ENCODE measurements at places on chromosomes 16 and 17.
A peak's percentile ranks its signal among the peaks of the same experiment; 100 is the strongest.

DNA sequence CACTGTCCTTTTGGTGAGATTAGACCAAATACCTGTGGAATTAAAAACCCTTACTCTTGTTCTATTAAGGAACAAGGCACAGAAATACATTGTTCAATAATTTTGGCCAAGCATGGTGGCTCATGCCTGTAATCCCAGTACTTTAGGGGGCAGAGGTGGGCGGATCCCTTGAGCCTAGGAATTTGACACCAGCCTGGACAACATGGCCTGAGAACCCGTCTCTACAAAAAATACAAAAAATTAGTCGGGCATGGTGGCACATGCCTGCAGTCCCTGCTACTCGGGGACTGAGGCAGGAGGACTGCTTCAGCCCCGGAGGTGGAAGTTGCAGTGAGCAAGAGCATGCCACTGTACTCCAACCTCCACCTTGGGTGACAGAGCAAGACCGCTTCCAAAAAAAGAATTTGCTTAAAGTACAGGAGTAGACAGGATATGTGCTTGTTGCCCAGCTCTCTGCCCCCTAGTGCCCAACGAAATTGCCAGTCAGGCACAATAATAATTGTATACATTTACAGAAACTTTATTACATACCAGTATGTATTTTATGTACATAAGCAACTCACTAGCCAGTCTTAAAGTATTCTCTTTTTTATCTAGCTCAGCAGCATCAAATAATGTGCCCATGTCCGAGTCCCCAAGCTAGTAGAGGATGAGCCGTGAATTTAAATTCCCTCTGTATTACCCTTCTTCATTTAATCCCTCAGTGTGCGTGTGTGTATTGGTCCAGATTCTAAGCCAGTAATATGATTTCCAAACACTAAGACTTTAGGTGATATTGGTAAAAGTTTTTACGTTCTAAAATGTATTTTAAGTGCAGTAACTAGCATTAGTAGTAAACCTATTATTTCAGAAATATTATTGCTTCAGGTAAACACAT is 1.4 kb downstream of the THUMPD1 start:
- no peak for DNase-seq

DNA sequence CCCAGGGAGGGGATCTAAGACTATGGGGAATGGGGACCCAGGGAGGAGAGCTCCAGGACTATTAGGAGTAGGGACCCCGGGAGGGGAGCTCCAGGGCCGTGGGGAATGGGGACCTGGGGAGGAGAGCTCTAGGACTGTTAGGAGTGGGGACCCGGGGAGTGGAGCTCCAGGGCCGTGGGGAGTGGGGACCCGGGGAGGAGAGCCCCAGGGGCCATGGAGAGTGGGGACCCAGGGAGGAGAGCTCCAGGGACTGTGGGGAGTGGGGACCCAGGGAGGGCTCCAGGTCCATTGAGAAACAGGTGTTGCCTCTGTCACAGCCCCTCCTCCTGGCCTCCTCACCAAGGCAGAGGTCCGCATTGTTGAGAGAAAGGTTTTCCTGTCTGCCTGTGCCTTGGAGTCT is 16.0 kb downstream of the MPRIP start:
- DNase-seq, result peak; percentile 23

DNA sequence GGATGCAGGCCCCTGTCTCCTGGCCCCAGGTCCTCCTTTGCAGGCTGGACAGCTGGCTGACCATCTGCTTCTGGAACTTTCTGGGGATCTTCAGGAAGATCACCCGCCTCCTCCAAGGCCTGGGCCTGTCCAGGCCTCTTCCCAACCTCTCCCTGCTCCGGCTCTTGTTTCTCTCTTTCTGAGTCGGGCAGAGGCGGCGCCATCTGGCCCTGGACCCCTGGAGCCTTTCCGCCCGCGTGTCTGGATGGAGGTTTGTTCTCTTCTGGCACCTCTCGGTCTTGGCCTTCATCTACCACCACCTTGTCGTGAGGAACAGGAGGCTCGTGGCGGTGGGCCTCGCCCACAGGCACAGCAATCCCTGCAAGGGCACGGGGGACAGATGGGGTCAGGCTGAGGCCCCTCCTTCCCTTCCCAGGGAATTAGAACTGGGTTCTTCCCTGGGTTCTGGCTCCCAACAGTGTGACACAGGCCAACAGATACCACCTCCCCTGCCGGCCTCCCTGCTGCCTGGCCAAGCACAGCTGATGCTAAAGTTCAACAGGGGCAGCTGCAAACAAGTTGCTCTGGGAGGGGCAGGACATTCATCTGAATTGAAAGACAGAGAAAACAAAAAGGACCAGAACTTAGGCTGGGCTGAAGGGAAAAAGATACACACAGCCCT is 13.3 kb downstream of the NDUFAF8 start:
- DNase-seq, result no peak

GRCh38 chr17:3635474-3636153 is 436 bp downstream of the SHPK start:
- no peak for DNase-seq

- DNase-seq, result no peak
These were observed 224.6 kb upstream of the N4BP1 start for GRCh38 chr16:48834576-48834975.

DNA sequence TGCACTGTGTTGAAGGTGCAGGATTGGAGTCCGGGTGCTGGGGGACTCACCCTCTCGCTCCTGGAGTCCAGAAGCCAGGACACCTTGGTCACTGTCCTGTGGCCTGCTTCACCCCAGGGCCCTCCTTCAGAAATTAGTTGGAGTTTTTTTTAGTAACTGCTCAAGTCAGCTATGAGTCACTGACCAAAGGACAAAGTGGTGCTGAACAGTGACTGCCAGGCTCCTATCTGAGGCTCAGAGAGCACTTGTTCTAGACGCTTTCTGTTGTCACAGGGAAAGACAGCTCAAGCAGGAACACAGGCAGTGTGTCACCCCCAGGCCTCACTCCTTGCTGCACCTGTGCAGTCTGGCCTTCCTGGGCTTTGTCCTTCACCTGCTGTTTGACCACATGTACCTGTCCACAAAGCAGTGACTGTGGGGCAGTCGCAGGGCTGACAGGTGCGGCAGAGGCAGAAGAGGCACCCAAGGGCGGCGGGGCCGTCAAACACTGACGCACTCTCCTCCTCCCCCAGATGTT is 4.1 kb upstream of the FAAP100 start:
- DNase-seq, result peak; percentile 59

GRCh38 chr17:81869221-81870130 is 1.7 kb downstream of the ARHGDIA start:
- DNase-seq, result peak; percentile 75

DNA sequence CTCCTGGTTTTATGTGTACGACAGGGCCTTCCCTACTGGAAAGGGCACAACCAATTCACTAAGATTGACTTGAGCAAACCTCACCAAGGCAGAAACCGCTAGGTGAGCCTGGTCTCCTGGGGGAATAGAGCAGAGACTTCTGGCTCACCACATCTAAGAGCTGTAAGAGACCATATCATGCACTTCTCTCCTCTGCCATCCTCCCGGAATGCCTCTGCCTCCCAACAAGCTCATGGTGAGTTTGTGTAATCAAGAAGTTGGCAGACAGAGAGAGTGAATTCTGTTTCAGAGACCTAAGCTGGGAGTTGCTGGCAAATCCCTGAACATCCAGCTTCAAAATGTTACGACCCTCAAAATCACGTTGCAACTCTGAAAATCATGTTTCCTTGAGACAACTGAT is 154.8 kb downstream of the SLC39A11 start:
- DNase-seq, result no peak

DNA sequence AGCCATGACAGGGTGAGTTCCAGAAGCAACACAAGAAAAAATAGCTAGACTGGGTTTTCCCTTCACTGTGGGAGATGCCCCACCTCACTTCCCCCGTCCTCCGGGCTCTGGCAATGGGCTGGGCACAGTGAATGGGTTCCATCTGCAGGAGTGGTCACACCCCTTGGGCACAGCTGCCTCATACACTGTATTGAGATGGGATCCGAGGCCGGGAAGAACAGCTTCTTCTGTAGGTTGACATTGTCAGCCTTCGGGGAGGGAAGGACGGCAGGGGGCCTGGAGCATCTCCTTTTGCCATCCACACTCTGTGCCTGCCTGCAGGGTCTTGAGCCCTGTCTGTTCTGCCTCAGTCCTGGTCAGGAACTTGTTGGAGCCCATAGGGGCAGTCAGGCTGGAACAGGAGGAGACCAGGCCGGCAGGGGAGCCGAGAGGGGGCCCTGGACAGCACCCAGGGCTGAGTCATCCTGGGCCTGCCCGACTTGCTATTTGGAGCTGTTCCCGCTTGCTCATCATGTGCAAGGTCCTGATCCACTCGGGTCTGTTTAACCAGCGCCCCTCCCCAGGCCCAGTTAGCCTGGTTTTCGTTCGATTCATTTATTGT is 286.7 kb downstream of the SEC14L1 start:
- no peak for DNase-seq

- DNase-seq, result no peak
These were observed 29.1 kb downstream of the ENDOV start for GRCh38 chr17:80443916-80444643.

DNA sequence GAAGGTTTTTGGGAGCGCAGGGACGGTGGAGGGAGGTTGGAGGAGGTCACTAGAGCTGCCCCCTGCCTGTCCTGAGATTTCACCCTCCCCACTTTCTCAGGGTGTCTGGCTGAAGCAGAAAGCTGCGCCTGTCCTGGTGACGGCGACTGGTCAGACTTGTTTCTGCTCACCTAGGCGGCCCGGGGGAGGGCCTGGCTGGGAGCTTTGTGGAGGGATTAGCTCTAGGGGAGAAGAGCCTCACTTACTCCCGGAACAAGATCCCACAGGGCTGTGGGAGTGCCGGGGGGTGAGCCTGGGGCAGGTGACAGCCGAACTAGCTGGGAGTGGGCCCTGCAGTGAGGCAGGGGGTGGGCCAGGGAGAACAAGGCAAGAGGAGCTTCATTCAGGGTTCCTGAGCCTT is 11.5 kb downstream of the NHERF1 start:
- no peak for DNase-seq

DNA sequence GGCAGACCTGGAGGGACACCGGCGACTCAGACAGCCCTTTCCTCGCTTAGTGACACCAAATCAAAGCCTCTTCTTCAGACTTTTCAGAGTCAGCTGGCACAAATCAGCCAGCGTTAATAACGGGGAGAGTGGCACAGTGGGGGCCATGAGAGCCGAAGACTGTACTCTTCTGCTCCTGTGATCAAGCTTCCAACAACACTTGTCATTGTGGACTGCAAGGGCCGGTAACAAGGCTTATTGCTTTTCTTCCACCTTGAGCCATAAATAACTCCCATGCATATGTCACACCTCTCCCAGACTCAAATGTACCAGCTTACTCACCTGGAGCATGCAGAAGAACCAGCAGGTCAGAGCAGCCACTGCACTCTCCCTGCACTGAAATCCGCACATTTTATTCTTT is 12.8 kb downstream of the FLCN start:
- DNase-seq, result no peak

- DNase-seq, result no peak
These were observed 35.2 kb downstream of the LRRC75A start for GRCh38 chr17:16456742-16457316.

- no peak for DNase-seq
These were observed 104.3 kb downstream of the ABCA8 start for GRCh38 chr17:68850749-68851510.

DNA sequence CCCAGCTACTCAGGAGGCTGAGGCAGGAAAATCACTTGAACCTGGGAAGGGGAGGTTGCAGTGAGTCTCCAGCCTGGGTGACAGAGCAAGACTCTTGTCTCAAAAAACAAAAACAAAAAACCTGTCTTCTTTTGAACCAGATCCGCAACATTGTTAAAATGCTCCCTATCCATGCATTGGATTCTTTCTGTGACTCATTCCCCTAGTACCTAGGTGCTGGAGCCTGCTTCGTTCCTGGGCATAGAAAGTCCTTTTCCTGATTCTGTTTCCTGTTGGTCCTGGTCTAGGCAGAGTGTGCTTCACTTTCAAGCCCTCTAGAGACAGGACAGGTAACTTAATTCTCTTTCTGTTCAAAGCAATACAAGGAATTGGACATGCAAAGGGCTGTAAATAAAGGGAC is 5.2 kb downstream of the EPN2 start:
- no peak for DNase-seq

GRCh38 chr16:14522671-14523070 is 107.4 kb downstream of the PARN start:
- no peak for DNase-seq

GRCh38 chr17:80393961-80394360 is 21.0 kb upstream of the ENDOV start:
- no peak for DNase-seq

GRCh38 chr17:76146053-76146851 is 5.2 kb upstream of the FOXJ1 start:
- no peak for DNase-seq

DNA sequence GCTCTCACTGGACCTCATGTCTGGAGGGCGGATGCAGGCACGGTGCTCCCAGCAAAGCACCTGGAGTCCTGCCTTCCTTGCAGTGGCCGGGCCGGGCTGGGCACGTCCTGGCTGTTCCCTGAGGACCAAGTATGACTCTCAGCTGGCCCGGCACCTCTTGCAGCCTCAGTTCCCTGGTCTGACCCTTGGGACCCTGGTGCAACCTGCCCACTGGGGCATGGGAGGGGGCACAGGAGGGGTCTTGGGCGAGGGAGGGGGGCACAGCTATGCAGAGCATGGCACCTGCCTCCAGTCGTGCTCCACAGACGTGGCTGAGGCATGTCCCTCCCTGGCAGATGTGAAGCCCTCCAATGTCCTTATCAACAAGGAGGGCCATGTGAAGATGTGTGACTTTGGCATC is 19.6 kb downstream of the MAP2K3 start:
- DNase-seq, result peak; percentile 68

- DNase-seq, result no peak
These were observed 21.1 kb downstream of the PRMT7 start for GRCh38 chr16:68331879-68332410.

DNA sequence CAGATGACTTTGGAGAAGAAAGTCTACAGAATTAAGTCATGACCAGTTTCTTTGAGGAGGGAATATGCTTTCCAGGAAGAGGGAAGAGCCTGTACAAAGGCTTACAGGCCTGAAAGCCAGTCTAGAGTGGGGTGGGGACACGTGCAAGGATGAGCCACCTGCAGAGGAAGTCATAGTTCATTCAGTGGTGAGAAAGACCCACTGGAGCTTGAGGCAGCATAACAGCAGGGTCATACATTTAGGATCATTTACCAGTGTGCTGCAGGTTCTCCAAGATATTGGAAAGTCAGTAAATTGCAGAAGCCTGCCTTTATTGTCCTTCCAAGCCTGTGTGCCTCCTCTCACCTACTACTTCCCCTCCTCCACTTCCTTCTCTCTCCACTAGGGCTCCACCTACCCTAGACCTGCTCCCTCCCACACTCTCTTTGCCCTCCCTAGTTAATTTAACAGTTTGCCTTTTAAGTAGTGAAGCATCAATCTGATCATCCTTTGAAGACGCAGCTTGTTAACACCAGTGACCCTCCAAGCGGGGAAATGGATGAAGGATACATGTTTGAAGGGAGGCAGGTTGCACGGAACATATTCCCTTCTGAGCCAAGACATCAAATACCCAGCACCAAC is 40.2 kb downstream of the CDRT15 start:
- no peak for DNase-seq

- DNase-seq, result peak; percentile 19
These were observed 23.8 kb downstream of the SNX11 start for GRCh38 chr17:48131216-48131824.

- no peak for DNase-seq
These were observed 513.6 kb upstream of the CDH8 start for GRCh38 chr16:62549875-62550274.

Measured in RWPE2 (cell line).